ENCODE measurements at places on chromosomes 6 and 20. TPM values are rescaled to one million over a fixed set of nuclear protein-coding genes. Genes with fewer than 3 reads are reported as not detected.

The TMEM244 gene
- total RNA-seq = not detected

The PDYN gene
- not detected for total RNA-seq

The EPB41L2 gene
- 115 TPM for total RNA-seq

The DEF6 gene
- total RNA-seq = 0.87 TPM

The SLC22A16 gene
- 0.15 TPM for total RNA-seq

The C20orf141 gene
- total RNA-seq = not detected

The SAMD10 gene
- 0.99 TPM for total RNA-seq

The KIF25 gene
- not detected for total RNA-seq

The TTBK1 gene
- total RNA-seq = under 0.01 TPM

The TRMT11 gene
- 33.3 TPM for total RNA-seq

The PRSS16 gene
- total RNA-seq = not detected

The ACSS2 gene
- 50.4 TPM for total RNA-seq

The OPRL1 gene
- 1.9 TPM for total RNA-seq

Measured in smooth muscle cell of trachea (primary cell).